Germinal center (tissue), 1 donor: ENCODE measurements at places on chromosomes 3 and 15.

DNA sequence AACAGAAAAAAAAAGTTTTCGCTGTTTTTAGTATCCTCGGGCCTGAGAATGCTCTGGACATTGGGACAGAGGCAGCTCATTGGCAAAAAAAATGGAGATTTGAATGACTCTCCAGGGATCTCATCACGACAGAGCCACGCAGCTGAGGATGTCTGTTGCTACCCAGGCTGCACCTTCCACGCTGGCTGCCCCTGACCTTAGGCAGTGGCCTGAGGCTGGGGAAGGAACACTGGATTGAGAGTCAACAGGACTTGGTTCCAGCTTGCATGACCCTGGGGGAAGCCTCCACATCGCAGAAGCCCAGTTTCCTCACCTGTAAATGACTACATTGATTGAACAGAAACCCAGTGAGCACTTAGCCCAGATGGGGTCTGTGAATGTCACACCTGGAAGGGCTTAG lies 8.7 kb upstream of the ACSBG1 start:
- no peak for DNase-seq

DNA sequence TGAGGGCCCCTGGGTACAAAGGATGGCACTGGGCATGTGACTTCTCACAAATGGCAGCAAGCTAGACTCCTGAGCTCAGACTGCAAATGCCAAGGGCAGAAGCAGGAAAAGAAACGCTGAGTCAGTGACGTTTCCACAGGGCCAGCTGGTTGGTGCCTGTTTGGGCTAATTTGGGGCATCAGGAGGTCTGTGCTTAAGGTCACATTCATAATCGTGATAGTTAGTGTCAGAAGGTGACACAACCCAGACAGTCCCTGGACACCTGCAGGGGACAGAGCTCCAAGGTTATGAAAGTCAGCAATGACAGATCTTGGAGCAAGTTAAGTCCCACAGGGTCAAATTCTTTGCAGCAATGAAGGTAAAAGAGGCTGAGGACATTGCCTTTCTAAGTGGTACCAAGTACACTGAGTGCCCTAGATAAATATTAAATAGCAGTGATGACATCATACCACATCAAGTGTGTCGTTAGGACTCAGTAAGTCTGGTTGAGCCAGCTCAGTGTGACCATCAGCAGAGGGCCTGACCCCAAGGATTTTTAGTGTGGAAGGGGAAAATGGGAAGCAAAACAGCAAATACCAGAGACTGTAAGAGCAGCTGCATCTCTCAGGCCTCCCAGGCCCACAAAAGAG lies 556.9 kb upstream of the CFAP20DC start:
- no peak for DNase-seq

GRCh38 chr3:160403796-160404470 lies 4.5 kb downstream of the SMC4 start:
- DNase-seq = no peak

GRCh38 chr3:62538691-62539356 lies 165.5 kb upstream of the FEZF2 start:
- DNase-seq = no peak

DNA sequence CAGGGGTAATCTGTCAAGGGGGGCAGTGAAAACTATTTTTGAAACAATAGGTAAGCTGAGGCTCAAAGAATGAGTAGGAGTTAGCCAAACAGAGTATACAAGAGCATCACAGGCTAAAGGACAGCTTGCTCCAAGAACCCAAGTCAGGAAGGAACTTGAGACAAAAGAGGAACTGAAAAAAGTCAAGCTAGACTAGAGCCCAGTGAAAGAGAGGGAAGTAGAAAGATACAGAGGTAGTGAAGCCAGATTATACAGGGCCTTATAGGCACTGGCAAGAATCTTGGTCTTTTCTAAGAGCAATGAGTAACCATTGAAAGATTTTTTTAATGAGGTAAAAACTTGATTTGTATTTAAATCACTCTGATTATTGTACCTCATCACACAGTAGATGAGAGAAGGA lies 69.9 kb downstream of the FILIP1L start:
- DNase-seq = peak; percentile 67

GRCh38 chr15:39959411-39959810 lies 25.5 kb downstream of the EIF2AK4 start:
- DNase-seq = no peak

DNA sequence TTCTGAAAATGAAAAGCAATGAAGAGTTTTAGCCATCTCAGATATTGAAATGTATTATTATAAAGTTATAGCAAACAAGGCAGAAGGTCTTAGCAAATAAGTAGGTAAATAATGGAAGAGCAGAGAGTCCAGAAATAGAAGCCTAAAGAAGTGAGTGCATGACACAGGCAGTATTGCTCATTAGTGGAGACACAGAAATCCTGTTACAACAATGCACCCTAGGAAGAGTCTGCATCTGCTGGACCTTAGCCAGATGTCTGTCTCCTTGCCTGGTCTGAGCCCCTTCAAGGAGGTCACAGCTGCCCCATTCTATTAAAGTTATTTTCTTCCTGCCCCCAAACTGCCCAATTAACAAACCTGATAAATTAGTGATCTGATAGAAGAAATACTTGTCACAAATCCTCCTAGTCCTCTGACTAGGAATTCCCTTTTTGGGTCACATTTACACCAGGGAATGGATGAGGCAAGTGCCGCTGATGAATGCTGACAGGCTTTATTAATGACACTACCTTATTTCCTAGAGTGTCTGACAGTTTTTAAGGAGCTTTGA lies 51.9 kb downstream of the HOMER2 start:
- no peak for DNase-seq

GRCh38 chr15:74307827-74308811 lies 59.3 kb downstream of the CYP11A1 start:
- DNase-seq = peak; percentile 34

- no peak for DNase-seq
Measured at GRCh38 chr15:38520035-38520434, 44.6 kb downstream of the RASGRP1 start.

DNA sequence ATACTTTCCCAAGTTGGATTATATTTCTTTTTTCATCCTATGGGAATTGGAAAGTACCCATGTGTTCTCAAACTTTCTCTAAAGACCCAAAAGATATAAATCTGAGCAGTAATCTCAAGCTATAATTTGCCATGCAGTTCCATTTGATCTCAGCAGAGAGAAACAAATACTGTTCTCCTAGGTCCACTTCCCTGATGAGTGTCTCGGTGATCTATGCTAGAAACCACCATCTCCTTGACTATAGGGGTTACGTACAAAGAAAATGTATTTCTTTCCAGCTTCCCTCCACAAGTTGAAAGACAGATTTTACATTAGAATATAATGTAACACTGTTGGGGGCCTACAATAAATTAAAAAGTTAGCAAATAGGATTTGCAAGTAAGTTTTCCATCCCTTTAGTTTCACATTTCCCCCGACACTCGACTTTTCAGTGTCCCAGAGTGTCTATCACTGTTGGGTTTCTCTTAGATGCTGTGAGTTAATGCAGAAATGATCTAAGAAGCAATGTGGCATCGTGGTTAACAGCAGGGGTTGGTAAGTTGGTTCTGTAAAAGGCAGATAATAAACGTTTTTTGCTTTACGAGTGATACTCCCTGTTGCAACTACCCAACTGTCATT lies 465.1 kb upstream of the CFAP20DC start:
- no peak for DNase-seq

DNA sequence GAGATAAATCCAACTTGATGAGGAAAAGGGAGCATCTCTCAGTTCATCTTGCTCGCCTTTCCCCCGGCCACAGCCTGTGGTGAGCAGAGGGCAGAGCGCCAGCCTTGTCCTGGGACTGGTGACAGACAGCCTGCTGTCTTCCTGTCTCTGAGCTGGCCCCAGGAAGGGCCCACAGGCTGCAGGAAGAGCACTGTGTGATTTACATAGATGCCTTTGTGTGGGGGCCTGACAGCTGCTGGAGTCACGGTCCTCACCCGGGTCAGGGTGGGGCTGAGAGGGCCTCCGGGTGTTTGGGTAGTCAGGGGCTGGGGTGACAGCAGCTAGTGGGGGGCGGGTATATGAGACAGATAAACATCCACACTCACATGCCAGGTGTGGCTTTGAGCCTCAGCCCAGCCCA lies 29.3 kb downstream of the PLA2G4D start:
- no peak for DNase-seq

GRCh38 chr3:8607234-8608040 lies 37.2 kb downstream of the SSUH2 start:
- no peak for DNase-seq

DNA sequence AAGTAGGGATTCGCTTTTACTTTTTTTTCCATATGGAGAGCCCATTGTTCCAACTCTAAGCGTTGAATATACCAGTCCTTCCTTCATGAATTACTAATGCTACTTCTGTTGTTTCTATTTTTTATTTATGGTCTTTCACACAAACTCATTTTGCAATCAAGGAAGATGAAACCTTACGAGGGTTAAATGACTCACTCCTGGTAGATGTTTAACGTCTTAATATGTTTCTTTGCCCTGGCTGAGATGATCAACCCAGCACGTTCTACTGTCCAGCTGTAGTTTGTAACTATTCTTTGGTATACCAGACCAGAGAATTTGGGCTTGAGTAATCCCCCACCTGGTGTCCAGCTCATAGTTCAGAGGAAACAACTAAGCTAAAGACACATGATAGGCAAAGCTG lies 23.1 kb downstream of the CDCP1 start:
- no peak for DNase-seq

- no peak for DNase-seq
Measured at GRCh38 chr3:64388886-64389285, 163.6 kb upstream of the PRICKLE2 start.

DNA sequence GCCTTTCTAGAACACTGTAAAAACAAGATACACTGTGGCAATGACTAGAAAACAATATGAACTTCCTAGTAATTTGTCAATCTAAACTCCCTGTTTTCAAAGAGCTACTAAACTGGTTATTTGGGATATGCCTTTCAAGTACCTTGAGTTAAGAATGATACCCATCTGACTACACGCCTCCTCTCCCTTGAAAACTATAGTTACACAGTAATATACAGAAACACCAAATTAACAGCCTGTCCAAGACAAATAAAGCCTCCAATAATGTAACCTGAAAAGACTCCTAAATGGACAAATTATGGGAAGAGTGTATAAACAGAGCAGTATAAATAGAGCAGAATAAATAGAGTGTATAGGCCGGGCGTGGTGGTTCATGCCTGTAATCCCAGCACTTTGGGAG lies 70.1 kb downstream of the SMARCC1 start:
- no peak for DNase-seq

DNA sequence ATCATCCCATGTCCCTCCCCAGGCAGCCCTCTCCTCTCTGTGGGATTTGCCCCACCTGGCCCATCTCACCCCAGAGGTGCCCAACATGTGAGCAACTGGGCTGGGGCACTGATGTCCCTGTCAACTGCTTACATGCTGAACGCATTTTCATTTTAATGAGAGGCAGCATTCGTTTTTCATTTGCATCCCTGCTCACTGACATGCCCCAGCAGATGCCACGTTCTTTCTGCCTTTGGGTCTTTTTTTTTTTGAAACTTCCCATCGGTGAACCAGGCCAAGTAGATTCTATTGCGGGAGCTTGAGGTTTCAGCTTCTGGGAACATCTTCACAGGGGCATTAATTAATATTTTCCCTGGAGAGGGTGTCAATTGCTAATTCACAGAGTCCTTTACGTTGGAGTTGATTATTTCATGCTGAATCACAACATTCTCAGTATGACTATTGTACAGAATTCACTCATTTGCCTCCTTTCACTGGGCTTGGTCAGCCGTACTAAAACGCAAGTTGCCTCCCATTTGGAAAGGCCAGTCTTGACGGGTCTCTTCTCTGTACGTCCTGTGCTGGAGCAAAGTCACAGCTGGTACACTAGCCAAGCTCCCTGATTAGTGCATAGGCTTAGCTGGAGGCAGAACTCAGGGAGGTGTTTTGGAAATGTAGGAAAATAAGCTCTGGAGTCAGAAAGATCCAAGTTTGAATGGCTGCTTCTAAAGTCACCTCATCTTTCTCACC lies 69.8 kb downstream of the CHRNA7 start:
- no peak for DNase-seq

- DNase-seq = no peak
Measured at GRCh38 chr3:68977486-68978167, 35.9 kb downstream of the EOGT start.

DNA sequence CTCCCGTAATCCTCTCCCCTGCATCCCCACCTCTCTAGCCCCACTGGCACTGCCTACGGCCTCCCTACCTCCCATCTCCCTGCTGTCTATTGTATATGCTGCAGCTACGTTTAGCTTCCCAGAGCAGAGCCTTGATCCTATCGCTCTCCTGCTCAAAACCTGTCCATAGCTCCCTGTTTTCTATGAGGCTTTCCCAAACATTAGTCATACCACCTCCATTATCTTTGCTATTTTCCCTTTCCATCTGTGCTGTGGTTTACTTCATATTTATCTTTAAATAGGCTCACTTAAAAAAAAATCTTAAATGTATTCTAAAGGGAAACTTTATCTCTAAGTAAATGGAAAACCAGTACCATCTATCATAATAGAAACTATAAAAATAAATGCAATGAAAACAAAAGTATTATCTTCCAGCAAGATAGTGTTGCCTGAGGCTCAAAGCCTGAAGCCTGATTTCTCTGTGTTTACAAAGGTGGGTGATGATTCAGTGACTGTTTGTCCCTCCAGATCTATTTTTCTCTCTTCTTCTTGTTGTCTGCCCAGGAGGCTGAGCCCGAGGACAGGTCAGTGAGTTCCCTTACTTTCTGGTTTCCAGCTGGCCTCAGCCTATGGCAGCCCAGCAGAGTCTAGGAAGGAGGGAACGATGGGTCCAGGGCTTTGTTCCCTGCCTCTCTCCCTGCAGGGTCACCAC lies 397.1 kb upstream of the CFAP20DC start:
- DNase-seq = no peak

- DNase-seq = no peak
Measured at GRCh38 chr3:150259526-150260397, 148.3 kb upstream of the TSC22D2 start.
